ENCODE measurements at places on chromosomes 7 and 10. TPM values are rescaled to one million over a fixed set of nuclear protein-coding genes. Genes with fewer than 3 reads are reported as not detected.

GRCh38 chr10:17643339-17643754 lies 604 bp upstream of the STAM start:
- no peak for DNase-seq

- DNase-seq, result no peak
Observed at GRCh38 chr7:55185941-55186609, 167.3 kb downstream of the EGFR start.

- DNase-seq, result no peak
Observed at GRCh38 chr10:2619472-2619871, 447.9 kb upstream of the PFKP start.

GRCh38 chr7:18760046-18760445 lies 264.5 kb downstream of the HDAC9 start:
- no peak for DNase-seq

DNA sequence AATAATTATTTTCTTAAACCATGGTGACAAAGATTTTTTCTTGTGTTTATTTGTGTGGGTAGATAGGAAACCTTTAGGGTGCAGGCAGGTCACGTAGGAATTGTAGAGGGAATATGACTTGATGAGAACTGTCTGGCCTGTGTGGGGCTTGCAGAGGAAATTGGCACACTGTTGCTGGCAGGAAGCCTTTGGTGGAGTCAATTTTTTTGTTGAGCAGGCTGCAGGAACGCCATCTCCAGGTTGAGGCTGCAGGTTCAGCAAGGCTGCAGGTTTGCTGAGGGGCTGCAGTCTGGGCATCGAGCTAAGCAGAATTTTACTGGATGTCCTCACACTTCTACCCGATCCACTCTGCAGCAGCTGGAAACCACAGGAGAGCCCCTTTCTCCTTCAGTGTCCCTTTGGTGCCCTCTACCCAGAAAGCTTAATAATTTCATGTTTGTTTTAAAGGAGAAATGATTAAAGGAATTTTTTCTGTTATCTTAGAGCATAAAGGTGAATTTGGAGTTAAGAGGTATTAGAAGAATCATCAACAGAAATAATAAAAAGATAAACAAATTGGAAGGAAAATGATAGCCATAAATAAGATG lies 37.0 kb downstream of the TBC1D12 start:
- no peak for DNase-seq

DNA sequence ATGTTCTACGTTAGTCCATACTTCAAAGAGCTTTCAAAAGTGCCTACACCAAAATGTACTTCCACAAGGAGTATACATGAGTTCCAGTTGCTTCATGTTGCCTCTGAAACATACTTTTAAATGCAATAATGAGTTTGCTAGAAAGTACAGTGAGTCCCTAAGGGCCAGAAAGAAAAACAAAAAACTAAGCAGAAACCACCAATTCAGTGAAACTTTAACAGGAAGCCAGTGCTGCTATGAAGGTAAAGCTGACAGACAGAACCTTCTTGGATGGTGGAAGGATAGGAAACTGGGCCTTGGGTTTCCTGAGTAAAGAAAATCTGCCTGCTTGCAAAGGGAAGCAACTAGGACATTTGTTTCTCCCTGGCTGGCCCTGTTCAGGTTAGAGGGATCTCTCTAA lies 104.2 kb downstream of the CTTNBP2 start:
- no peak for DNase-seq

DNA sequence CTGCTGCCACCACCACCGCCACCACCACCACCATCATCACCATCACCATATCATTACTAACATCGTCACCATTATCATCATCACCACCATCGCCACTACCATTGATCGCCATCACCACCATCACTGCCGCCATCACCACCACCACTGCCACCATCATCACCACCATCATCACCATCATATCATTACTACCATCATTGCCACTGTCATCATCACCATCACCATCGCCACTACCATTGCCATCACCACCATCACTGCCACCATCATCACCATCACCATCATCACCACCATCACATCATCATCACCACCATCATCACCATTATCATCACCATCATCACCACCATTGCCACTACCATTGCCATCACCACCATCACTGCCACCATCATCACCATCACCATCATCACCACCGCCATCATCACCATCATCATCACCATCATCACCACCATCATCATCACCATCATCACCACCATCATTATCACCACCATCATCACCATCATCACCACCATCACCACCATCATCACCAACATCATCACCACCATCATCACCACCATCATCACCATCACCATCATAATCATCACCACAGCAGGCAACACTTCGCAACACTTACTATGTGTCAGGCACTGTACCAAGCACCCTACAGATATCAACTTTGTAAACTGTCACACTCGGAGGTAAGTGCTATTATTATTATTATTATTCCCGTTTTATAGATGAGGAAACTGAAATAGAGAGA lies 19.3 kb downstream of the NMT2 start:
- no peak for DNase-seq

DNA sequence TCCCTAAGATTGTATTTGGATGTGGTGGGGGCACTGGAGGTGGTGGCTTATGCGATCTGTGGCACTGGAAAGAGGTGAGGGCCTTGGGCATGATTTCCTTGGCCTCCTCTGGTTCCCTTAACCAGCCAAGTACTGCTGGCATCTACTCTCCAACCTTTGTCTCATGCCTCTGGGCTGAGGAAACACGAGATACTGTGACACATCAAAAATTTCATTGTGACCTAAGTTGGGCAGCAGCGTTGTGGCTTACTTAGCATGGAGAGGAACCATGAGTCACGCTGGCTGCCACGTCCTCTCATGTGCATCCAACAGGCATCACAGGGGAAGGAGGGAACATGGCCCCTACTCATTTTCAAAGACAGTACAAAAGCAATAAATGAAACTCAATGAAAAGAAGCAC lies 29.7 kb upstream of the GSDME start:
- no peak for DNase-seq

DNA sequence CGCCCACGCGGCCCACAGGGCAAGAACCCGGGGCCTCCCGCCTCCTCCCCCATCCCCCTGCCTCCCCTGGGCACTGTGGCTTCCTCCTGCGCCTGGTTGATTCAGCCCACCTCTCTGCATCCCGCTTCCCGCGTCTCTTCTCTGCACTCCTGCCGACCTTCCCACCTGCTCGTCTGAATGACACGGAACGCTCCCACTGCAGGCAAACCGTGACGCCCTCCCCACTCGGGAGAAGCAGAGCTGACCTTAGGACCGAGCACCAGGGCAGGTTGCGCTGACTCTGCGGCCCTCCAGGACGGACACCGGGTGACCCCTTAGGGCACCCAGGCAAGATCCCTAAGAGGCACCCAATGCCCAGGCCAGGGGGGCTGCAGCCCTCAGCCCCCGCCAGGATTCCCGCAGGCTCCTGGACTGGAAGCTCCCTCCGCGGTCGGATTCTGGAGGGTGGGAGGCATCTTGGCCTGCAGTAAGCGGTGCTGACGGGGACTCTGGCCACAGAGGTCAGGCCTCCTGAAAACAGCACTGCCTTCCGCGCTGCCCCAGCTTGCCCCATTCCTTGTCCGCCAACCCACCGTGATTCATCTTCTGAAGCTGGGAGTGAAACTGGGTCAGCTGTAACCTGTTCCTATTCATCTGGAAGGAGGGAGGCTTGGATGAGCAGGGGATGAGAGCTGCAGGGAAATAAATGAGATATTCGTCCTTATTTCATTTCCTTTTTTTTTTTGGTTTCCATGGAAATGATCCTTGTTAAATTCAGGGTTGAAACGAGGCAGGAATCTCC lies 990 bp downstream of the CALML3 start:
- no peak for DNase-seq

DNA sequence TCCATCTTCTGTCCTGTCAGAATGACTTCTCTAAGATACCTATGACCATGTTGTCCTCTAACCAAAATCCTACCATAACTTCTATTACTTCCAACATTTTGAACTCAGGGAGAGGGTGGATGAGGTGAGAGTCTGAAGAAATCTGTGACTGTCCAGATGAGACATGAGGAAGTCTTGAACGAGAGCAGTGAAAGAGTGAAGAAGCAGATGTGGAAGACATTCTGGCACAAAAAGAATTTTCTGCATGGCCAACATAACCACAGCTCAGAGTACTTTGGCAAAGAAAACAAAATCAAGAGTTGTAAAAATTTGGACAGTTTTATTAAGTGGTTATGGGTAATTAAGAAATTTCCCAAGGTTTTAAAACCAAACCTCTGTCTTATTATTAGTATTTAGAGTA lies 141.6 kb downstream of the CPEB3 start:
- DNase-seq, result no peak

DNA sequence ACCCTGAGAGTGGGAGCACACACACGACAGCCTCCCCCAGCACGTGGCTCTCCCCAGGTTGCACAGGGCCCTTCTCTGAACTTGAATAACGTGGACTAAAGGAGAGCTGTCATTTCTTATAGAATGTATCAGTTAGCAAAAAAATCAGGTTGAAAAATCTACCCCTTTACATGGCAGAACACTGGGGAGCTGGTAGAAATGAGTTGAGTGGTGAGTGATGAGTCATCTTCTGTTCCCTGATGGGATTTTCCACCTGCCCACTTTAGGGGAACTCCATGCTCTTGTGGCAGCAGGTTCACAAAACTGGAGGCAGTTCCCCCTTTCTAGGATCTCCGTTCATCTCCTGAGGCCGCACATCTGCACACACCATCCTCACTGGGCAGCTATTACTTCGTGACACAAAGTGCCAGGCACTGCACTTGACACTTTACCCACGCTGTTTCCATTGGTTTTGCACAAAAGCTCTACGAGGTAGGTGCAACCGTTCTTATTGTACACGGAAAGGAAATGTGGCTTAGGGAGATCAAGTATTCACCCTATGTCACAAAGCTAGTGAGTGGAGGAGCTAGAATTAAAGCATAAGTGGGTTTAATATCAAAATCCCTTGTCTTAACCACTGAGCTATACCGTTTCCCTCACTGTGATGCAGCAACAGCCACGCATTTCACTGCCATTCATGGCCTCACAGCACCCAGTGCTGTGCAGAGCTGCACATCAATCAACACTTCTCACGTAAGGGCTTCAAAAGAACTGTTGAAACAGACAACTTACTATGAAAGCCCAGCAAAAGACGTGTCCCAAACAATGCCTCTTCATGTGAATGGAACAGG lies 80.2 kb downstream of the RNF216 start:
- DNase-seq, result peak; percentile 70

GRCh38 chr7:87217983-87218653 lies 1.4 kb downstream of the TMEM243 start:
- DNase-seq, result no peak

DNA sequence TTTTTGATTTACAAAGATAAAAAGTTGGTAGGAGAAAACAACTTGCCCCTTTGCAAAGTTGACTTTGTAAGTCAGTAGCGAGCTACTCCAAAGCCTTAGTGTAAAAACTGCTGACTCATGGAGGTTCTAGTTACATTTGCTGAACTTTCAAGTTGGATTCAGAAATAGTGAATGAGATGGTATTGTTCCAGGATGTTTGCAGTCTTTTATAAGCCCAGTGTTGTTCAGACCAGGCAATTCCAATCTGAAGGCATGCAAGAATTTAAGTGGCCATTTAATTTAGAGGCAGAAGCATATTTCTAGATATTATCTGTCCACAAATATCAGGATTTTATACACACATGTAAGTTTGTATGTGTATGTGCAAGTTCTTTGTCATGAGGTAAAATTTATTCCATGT lies 21.6 kb downstream of the TES start:
- DNase-seq, result no peak

- no peak for DNase-seq
Observed at GRCh38 chr10:34760606-34761005, 54.5 kb downstream of the PARD3 start.

DNA sequence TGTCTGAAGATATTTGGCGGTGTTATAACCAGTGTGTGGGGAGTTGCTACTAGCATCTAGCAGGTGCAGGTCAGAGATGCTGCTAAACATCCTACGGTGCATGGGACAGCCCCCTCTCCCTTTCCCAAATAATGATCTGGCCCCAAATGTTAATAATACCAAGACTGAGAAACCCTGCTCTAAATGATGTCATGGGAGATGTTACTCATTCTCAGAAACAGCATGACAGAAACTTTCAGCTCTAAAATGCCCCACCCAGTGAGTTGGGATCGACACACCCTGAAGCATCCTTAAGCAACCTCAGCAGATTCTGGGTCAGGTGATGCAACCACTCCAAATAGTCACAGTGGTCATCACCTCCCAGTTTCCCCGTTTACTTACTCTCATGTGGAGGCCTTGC lies 108.8 kb upstream of the MPP7 start:
- DNase-seq, result peak; percentile 8

GRCh38 chr7:116087984-116088383 lies 57.4 kb upstream of the TFEC start:
- no peak for DNase-seq

The LRRC17 gene
- not detected for total RNA-seq

The SPAG6 gene
- 0.18 TPM for total RNA-seq

The ECHDC3 gene
- total RNA-seq, result 0.15 TPM

The PHYHIPL gene
- total RNA-seq, result not detected

The MYL10 gene
- not detected for total RNA-seq

The CALCR gene
- total RNA-seq, result not detected

The PGAM2 gene
- 0.78 TPM for total RNA-seq

The HMX3 gene
- total RNA-seq, result not detected

The ASB10 gene
- not detected for total RNA-seq

The TMEM229A gene
- total RNA-seq, result not detected

The CPA2 gene
- total RNA-seq, result not detected

The WEE2 gene
- 0.12 TPM for total RNA-seq

The NXPH1 gene
- not detected for total RNA-seq

Measured in activated T-helper 1 cell treated with anti-CD3 and anti-CD28 coated beads, Interleukin-12 subunit alpha, Interleukin-12 subunit beta, Interleukin-2, Interleukin-4 antibody, amounts not matched to agents 30 ng/mL and 10 ng/mL and 1 ng/mL, durations not matched to agents 14 hours and 24 hours and 36 hours (primary cell).